ENCODE measurements at places on chromosomes 3 and 15.

DNA sequence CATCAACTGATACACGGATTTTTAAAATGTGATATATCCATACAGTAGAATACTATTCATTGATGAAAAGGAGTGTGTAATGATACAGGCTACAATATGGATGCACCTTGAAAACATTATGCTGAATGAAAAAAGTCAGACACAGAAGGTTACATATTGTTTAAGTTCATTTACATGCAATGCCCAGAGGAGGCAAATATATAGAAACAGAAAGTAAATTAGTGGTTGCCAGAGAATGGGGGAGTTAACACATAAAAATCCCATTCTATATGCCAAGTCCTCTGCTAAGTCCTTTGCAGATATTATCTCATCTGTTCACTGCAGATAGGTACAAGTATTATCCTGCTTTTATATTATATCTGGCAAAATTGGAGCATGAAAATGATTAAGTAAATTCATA lies 22.1 kb upstream of the CDIN1 start:
- no peak for DNase-seq

GRCh38 chr3:141663993-141664392 lies 74.1 kb upstream of the RNF7 start:
- no peak for DNase-seq

- no peak for DNase-seq
Measured at GRCh38 chr3:24725514-24726255, 231.0 kb upstream of the THRB start.

DNA sequence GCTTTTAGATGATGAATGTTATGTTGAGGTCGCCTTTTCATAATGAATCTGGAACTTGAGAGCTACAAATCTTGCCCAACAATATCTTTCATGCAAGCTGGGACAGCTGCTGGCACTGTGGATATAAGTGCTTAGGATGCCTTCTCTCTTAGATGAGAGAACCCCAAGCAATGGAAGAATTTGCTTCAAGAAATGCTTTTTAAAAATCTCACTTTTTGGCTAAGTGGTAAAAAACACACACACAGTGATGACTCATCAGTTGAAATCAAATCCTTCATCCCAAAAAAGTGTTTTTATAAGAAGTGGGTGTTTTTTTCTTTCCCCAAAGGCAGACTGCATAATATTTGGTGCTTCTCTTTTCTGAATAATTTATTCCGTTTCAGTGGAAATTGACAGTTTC lies 38.4 kb upstream of the GALNT15 start:
- no peak for DNase-seq

DNA sequence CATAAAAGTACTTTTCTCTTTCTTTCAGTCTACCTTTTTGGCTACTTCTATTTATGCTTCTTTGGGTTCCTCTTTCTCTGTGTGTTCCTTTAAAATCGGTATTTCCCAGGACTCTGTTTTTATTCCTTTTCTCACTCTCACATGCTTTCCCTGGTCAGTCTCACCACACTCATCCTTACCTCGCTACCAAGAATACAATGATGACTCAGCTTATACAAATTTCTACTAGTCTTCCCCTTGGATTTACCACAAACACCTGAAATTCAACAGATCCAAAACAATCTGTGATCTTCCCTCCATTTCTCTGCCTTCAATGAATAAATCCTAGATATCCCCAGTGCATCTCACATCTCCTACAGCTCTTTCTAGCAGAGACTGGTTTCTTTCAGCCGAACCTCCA lies 52.9 kb downstream of the TUBGCP4 start:
- DNase-seq, result no peak

GRCh38 chr15:48084759-48085590 lies 35.8 kb upstream of the SLC24A5 start:
- DNase-seq, result no peak

DNA sequence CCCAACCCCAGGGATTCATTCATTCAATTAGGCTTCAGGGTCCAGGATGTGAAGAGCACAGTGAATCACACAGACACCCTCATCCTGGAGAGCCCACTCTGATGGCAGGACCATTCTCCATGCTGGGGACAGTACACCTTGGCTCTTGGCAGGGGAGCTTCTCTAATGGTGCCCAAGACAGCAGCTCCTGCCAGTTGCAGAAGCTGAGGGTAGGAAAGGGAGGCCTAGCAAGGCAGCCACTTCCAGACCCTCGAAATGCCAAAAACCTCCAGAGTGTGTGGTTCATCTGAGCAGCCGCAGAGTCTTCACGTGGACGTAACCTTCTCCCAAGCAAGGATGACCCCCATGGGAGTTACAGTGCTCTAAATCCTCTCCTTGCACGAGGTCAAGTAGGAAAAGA lies 186.2 kb downstream of the XXYLT1 start:
- no peak for DNase-seq

- DNase-seq, result no peak
Measured at GRCh38 chr3:127800508-127800907, 21.8 kb downstream of the MGLL start.

DNA sequence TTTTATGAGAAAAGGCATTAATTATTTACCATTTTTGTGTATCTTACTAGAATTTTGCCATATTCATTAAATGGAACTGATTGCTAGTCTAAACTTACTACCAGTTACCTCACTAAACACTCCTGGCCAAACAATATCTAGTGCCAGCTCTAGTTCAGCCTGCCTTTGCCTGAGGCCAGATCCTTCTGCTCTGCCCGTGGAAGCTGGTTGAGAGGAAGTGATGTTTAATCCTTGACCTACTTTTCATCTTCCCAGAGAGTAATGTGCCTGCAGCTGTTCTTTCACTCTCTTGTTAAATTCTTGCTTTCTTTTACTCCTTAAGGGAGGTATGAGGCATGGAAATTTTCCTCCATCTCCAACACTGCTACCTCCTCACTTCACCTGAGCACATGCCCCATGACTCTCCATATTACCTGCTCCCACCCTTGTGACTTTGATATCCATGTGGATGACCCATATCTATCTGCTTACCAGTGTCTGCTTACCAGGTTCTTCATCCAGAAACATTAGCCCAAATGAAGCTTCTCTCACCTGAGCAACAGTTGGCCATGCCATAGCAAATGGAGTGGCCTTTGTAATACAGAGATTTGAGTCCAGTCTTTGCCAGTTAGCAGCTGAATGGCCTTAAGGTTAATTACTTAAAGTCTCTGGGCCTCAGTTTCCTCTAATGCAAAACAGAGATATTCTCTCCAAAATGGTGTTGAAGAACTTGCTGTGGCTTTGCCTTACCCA lies 53.4 kb downstream of the UBE2E1 start:
- no peak for DNase-seq

DNA sequence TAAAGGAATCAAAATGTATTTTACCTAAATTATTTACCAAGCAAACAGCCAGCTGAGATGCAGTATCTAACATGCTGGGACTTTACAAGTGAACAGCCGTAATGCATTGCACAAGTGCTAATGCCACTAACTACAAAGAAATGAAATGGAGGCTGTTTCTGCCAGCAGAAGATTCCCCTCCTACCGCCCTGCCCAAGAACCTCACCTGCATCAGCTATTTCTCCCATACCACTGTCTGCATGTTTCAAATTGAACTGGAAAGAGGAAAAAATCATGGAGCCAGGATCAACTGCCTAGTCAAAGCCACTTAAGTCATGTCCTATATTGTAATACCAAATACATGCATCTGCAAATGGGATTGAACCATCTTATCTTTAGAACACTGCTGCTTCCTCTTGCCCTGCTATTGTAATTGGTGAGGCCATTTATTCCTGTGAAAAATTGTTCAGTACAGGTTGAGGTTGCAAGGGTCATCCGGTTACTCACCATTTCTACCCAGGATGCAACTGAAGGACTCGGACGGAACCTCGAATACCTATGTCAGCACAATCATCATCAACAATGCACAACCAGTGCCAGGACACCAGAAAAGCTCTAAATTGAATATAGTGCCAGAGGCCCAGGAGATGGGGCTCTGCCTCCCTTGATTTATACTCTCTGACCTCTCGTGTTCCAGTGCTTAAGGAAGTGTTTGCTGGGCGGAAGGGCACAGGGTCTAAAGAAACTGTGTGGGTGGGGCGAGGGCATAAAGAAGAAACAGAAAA lies 27.5 kb downstream of the ANXA2 start:
- DNase-seq, result no peak

- DNase-seq, result no peak
Measured at GRCh38 chr3:28751864-28752263, 403.2 kb upstream of the AZI2 start.

- no peak for DNase-seq
Measured at GRCh38 chr15:59998305-59998949, 5.7 kb upstream of the FOXB1 start.

DNA sequence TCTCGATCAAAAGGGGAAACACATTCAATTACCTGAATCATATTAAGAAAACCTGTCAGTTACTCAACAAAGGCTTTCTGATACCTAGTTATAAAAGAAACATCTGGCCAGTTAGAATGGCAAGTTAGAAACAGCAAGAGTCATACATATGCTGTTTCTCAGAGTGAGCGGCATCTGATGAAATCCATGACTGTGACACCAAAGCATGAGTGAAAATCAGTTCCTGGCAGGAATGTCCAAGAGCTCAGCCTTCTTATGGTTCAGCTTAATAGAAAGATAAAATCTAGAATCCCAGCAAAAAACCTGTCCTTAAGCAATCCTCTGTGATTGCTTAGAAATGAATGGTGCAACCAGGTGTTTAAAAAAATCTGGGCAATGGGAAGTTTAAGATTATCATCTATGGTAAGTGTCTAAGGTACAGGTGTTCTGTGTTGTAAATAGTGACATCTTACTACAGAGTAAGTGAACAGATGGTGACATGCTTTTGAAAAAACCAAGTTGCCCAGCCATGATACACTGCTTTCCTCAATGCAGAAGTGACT lies 18.8 kb downstream of the B4GALT4 start:
- DNase-seq, result no peak

DNA sequence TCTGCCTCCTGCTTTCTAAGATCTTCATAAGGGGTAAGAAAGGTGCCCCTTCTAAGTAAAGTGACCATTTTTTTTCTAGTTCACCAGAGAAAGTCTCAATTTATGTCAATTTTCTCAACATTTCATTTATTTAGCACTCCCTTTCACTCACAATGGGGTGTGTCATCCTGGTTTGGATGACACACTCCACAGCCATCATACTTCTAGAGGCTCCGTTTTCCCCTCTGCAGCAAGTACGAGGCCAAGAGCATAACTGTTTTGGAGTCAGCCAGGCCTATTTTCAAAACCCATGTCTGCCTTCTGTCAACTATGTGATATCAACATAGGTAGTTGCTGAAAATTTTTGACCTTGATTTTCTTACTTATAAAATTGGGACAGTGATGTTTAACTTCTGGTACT lies 703.2 kb downstream of the NLGN1 start:
- DNase-seq, result no peak

DNA sequence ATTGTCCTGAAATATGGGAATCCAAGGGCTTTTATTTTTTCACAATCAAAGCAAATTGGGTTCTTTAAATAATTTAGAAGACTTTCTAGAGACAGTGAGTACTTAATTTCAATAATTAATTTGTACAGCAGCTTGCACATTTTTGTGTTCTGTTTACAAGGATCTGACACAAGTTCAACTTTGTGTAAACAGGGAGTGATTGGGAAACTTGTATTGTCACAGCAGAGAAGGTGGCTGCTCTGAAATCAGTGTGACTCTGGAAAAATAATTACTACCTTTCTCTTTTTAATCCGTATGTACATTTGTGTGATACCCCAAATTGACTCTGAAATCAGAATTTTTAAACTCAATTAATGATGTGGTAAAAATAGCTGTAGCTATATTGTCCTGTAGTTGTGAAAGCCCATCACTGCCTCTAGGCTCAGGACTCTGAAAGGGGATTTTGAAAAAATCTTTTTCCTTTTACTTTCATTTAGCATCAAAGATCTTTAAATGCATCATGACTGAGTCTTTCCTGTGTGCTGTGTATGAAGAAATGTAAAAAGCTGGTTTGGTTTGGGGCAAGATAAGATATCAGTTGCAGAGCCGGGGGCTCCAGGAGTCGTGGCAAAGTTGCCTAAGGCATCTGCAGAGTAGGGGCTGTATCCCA lies 45.1 kb downstream of the MFSD1 start:
- DNase-seq, result no peak

- no peak for DNase-seq
Measured at GRCh38 chr3:189909573-189909972, 211.1 kb downstream of the P3H2 start.

DNA sequence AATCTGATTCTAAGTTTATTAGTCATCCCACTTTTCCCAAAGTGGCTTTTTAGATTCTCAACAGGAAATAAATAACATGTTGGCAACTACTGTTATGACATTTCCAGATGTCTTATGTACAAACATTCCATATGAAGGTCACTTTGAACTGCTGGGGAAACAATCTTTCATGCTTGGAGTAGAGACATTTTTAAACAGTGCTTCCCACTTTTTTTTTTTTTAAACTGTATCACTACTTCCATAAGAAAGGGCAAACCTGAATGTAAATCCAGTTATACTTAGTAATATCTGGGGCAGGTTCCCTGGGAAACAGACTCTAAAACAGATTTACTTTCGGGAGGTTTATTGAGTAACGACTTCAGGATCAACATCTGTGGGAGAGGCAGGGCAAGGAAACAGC lies 473.8 kb downstream of the TAFA4 start:
- no peak for DNase-seq

DNA sequence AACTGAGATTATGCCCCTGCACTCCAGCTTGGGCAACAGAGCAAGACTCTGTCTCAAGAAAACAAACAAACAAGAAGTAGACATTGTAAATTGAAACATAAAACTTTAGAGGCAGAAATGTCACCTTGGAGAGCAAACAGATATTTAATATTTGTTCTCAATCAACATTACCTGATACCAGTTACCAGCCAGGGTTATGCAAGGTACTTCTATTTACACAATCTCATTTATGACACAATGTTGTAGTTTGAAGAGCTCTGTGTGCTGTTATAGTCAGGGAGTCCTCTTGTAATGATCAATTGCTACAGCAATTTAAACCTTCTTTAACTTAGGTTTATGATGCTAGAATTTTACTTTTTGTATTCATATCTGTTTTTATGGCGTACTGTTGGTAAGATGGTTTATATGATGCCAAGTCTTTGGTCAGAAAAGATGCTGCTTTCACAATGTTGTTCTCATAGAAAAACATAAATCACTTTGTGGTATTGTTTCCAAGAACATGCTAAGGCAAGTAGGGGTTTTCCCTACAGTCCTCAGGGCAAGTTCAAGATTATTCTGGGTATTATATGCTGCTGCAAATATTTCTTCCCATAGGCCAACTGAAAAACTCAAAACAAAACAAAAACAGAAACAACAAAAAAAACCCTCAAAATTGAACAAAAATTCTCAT lies 173.5 kb downstream of the TNIK start:
- no peak for DNase-seq

DNA sequence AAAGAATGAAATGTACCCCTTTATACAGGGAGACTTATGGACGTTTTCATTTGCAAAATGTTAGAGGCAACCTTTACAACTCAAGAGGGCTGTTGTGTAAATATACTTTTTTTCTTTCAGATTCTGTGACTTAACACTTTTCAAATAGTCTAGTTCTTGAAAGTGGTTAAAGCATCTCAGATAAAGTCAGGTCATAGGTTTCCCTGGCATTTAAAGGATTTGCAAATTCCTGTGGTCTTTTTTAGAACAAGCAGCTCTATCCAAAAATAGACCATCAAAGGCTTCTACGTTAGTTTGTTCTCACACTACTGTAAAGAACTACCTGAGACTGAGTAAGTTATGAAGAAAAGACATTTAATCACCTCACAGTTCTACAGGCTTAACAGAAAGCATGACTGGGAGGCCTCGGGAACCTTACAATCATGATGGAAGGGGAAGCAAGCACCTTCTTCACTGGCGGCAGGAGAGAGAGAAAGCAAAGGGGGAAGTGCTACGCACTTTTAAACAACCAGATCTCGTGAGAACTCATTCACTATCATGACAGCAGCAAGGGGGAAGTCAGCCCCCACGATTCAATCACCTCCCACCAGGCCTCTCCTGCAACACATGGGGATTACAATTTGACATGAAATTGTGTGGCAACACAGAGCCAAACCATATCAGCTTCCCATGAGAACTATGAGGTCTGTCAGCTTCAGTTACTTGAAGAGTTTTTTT lies 23.3 kb upstream of the GABRR3 start:
- DNase-seq, result no peak

Measured in stimulated activated CD4-positive, alpha-beta T cell treated with anti-CD3 and anti-CD28 coated beads, Interleukin-4, amount 100 ng/mL, for 24 hours (primary cell).